CD4-positive, CD25-positive, alpha-beta regulatory T cell (primary cell): ENCODE measurements at places on chromosomes 6 and 20.

GRCh38 chr6:39961178-39961577 is 26.9 kb upstream of the MOCS1 start:
- DNase-seq: no peak

DNA sequence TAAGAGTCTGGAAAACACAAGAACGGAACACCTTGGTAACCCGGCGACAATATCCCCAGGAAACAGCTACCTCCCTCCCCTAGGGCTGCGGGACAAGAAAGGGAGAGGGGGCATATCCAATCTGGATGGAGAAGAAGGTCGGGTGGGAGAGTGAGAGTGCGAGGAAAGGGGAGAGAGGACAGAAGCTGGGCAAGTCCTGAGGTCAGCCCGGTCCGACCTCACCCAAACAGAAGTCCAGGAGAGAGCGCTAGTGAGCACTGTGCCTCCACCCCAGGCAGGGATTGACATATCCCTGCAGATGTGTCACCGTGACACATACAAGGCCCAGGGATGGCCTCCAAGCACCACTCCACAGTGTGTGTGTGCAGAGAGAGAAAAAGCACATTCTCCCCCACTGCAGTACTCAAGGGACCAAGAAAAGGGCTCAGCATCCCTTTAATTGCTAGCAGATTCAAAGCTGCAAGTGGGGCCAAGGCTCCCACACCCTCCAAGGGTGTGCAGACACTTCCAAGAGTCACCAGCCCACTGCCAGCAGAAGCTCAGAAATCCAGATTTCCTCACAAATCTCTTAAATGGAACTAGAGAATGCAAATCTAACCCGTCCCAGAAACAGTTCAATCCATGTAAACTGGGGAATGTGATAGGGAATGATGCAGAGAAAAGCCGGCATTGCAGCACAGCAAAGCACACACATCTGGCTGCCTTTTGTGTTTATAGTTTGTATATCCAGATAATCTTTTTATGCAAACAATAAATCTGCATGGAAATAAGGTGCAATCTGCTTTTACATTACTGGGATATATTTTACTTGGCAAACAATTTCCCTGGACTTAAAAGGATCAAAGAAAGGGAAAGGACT is 3.1 kb downstream of the PXDC1 start:
- DNase-seq: no peak

DNA sequence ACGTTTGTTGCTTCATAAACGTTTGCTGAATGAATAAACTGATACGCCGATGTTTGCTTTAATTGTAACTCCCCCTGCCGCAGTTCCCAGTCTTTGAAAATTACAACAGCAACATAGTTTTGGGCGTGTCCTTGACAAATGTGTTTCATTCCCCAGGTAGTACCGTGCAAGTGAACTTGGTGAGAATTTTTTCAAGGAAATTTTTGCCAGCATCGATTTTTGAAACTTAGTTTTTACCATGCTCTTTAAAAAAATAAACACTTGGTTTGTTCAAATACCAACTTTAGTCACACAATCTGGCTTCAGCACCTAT is 60.1 kb downstream of the FAM217A start:
- no peak for DNase-seq

DNA sequence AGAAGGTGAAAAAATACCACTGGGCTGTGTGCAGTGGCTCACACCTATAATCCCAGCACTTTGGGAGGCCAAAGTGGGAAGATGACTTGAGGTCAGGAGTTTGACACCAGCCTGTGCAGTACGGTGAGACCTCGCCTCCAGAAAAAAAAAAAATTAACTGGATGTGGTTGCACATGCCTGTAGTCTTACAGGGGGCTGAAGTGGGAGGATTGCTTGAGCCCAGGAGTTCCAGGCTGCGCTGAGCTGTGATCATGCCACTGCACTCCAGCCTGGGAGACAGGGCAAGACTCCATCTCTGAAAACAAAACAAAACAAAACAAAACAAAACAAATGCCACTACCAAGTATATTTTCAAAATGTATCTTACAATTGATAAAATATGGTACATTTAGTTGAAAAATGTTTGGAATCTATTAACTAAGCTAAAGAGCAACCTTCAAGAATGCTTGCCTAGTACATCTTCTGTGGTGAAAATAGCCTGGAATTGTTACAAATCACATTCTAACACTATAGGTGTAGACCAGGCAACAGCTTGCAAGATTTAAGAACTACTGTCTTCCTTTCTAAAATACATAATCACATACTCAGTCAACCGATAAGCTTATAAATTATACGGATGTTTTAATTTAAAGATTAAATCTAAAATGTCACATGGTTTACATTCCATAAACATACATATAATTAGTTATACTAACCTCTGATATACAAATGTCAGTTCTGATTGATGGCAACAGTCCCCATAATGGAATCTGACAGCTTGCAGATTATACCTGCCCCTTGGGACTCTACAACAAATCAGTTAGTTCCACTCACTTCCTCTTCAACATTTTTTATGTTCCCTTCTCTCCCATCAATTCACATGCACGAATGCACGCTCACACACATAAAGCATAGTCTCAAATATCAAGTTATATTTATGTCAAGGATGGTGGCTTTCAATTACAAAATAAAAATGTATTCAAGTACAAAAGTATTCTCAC is 150.8 kb downstream of the ASCC3 start:
- DNase-seq: no peak

DNA sequence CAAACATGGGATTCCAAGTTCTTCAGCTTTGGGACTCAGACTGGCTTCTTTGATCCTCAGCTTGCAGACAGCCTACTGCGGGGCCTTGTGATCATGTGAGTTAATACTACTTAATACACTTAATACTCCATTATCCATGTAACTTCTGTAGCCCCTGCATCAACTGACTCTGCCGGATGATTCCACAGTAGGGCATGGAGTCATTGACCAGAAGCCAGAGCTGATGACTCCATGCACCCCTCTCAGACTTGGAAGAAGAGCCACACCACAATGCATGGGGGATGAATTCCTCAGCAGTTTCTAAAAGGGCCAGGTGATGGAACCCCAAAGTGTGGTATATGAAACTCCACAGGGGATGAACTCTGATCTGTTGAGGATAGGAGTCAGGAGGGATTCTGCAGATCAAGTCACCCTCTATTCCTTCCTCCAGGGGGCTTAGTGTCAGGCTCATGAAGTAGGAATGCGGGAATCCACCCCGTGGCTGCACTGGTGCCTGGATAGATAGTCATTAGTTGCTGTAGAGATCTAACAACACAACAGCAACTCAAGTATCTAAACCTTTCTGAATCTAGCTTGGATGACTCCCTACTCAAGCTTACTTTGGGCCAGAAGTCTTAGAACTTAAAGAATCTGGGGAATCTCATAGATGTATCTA is 70.2 kb downstream of the GPR6 start:
- DNase-seq: no peak

DNA sequence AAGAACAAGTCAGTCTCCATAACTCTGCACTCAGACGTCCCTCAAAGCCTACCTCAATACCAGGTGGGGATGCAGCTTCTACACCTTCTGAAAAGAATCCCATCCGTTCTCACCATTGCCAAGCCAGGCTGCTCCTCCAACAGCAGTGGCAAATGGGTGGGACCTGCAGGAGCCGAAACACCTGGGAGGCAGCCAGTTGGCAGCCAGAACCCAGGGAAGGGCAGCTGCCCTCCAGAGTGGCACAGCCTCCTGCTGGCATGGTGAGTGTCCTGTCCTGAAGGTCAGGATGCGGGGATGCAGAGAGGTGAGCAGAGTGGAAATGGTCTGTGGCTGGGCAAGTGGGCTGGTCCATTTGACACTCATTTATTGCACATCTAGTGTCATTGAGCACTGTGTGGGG is 210.6 kb upstream of the CDH4 start:
- no peak for DNase-seq

- no peak for DNase-seq
These were observed 19.0 kb downstream of the REM1 start for GRCh38 chr20:31494131-31494530.

DNA sequence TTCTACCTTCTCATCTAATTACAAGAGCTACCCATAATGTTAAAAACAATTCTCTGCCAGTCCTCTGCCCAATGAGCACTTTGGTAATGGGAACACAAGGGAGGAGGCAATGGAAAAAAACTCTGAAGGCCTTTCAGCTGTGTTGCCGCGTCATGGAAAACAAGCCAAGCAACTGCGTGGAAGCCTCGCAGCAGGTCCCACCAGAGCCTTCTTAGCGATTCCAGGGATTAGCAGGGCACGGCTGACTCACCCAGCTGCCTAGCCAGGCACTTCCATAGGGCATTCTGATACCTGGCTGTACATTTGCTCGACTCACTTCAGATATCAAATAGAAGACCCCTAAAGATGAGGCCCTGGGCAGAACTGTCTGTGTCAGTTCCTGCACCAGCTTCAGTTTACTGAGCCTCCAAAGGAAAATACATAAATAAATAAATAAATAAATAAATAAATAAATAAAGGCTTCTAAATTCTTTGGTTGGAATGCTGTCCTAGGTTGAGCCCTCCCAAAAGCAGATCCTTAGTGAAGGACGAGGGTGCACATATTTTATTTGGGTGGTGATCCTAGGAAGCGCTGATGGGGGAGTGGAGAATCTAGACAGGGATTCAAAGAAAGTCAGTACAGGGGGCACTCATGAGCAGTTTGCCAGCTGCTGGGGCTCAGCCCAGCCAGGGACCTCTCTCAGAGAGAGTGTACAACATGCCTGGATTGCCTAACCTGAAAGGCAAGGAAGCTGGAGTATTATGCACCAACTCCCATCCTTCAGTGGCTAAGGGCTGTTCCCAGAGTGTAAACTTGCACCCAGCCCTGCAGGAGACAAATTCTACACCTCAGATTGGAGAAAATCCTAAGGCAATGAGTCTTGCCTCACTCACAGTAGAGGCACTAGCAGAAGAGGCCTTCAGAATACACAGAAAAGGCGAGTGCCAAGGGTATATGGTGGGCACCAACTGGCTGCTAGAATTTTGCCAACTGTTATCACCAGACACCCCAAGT is 18.2 kb downstream of the SNAP25 start:
- no peak for DNase-seq

DNA sequence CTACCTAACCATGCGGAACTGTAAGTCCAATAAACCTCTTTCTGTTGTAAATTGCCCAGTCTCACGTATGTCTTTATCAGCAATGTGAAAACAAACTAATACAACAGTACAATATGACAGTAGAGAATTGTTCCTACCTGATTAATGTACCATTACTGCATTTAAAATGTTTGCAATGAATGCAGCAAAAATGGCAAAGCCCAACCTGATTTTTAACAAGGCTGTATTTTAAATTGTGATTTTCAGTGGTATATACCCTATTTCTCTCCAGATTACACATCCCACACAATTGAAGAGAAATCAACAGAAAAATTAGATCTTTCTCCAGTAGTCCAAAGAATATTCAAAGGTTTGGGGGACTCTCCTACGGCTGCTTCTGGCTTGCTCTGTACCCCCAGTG is 3.3 kb upstream of the PCSK2 start:
- DNase-seq: no peak

GRCh38 chr6:49088631-49089030 is 374.4 kb downstream of the MMUT start:
- DNase-seq: no peak

- DNase-seq: no peak
These were observed 110.5 kb downstream of the RTN4IP1 start for GRCh38 chr6:106518748-106519147.

GRCh38 chr20:54179946-54180345 is 6.2 kb upstream of the CYP24A1 start:
- DNase-seq: no peak

GRCh38 chr6:157909282-157909664 is 72.4 kb upstream of the SYNJ2 start:
- DNase-seq: no peak

GRCh38 chr20:38300438-38300837 is 3.5 kb upstream of the BPI start:
- no peak for DNase-seq

DNA sequence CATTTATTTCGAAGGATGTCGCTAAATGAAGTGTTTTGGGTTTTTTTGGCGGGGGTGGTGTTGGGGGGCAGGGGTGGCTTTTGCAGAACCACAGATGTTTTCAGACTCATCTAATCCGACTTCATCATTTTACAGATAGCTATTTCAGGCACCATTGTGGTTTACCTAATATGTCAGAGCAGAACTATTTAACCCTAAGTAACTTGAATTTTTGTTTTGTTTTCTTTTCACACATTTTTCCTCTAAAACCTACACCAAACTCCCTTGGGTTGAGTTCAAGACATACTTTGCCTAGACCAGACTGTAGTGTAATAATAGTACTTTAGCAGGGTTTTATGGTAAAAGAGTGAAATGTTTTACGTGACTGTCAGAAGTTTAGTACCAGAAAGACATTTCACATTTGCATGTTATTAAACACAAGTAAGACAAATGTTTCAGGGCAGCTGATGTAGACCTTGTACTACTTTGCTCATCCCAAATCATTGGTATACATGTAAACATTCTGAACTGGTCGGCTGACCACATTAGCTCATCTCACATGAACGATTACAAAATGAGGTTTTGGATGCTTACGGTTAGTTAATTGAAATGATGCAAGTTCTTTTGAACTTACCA is 37.7 kb downstream of the MAP3K4 start:
- no peak for DNase-seq
